ENCODE measurements at places on chromosomes 5 and 9.
A peak's percentile ranks its signal among the peaks of the same experiment; 100 is the strongest.

- DNase-seq = peak; percentile 50
These were observed 654 bp upstream of the TUT7 start for GRCh38 chr9:86354818-86355309.

DNA sequence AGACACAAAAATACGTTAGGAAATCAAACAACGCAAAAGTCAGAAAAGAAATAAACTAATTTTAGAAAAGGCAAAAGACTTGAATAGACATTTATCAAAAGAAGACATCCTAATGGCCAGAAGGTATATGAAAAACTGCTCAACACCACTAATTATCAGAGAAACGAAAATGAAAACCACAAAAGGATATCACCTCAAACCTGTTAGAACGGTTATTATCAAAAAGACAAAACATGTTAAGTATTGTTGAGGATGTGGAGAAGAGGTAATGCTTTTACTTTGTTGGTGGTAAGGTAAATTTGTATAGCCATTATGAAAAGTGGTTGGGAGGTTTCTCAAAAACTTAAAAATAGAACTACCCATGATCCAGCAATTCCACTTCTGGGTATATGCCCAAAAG lies 230.0 kb upstream of the RGMB start:
- no peak for DNase-seq

- DNase-seq = no peak
These were observed at the start of gene GABRP for GRCh38 chr5:170783498-170784247. Gene GABRP (plus strand): TSS chr5:170783725. CDS start chr5:170788616, 4,891 bp downstream.

DNA sequence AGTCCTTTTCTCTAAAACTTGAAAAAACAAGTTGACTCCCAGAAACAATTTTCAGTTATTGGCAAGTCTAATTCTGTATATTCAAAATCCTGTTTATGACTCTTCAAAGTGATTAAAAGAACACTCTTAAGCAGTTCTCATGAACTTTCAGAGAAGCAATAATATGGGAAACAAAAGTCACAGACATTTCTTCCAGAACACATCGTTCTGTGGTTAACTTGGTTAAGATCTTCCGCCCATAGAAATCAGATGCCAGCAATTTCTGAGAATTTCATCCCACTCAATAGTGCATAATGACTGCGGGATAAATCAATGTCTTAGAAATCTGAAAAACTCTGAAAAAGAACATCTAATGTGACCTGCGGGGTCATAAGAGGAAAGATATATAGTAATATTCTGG lies 300.5 kb downstream of the COX7C start:
- no peak for DNase-seq

DNA sequence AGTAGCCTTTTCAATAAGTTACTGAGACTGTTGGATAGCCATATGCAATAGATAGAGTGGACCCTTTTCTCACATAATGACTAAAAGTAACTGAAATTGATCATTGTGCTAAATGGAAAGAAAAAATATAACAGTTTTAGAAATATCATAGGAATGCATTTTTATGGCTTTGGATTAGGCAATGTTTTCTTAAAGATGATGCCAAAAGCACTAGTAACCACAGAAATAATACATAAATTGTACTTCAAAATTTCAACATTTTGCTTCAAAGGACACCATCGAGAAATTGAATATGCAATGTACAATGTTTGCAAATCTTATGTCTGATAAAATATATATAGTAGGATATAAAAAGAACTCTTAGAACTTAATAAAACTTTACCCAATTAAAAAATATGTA lies 1267.5 kb upstream of the CDH9 start:
- DNase-seq = peak; percentile 57

GRCh38 chr9:108156270-108156998 lies 666.9 kb upstream of the KLF4 start:
- DNase-seq = no peak

GRCh38 chr9:129352146-129352865 lies 174.2 kb upstream of the IER5L start:
- peak; percentile 50 for DNase-seq

Data from choroid plexus epithelial cell (primary cell).